Naive thymus-derived CD8-positive, alpha-beta T cell (primary cell): ENCODE measurements at places on chromosomes 1 and 21.

GRCh38 chr1:110600716-110601115, 5.4 kb downstream of the KCNA2 start:
- DNase-seq, result no peak

DNA sequence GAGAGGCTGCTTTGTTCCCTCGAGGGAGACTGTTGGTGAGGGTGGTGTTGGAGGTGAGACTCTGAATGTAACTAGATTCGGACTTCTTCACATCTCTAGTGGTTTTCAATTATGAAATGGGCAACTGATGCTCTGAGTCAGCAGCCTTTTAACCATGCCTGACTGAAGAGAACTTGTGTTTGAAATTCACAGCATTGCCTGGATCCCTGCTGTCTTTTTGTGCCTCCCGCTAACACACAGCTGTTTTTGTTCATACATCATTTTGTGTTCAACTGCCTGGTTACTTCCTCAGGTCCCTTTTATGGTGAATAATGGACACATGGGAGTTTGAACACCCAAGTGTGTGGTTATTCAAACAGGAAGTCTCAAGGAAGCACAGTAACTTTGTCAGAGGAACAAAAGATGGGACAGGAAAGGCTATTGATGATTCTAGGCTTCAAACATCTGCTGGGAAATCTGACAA, 16.8 kb downstream of the LAMC1 start:
- no peak for DNase-seq

- no peak for DNase-seq
Measured at GRCh38 chr1:28812669-28813468, 899 bp downstream of the OPRD1 start.

DNA sequence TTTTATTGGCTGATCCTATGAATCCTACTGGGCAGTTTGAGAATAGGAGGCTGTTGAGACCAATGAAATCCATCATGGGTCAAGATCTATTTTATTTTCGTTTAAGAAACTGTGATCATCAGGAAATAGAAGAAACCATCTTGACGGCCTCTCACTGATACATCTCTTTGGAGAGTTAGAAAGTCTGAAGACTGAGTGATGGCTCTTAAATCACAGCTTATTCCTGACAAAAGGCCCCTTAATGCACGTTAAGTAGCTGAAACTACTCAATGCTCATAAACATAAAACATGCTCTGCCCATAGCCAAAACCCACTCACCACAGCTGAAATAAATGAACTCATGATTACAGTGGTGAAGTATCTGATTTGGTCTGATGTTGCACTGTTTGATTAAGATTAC, 784.5 kb upstream of the NEGR1 start:
- no peak for DNase-seq

DNA sequence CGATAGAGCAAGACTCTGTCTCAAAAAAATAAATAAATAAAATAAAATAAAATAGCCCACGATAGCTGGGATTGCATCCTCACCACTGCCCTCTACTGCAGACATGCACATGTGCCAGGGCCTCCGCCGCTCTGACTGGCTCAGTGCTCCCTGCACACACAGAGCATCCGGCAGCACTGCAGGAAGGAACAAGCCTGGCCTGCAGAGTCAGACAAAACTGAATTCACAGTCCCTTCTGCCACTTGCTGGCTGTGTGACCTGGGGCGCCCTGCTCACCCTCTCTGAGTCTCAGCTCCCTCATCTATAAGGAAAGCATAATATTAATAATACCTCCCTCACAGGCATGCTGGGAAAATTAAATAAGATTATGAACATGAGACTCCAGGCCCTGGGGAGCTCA, 35.4 kb downstream of the CSMD2 start:
- DNase-seq, result no peak

GRCh38 chr1:221740369-221740992, 1.4 kb downstream of the DUSP10 start:
- peak; percentile 19 for DNase-seq

- no peak for DNase-seq
Measured at GRCh38 chr1:93669369-93669768, 12.3 kb downstream of the BCAR3 start.

GRCh38 chr1:184941410-184941733, 32.9 kb downstream of the NIBAN1 start:
- no peak for DNase-seq

- no peak for DNase-seq
Measured at GRCh38 chr1:198577444-198577843, 37.0 kb upstream of the ATP6V1G3 start.

DNA sequence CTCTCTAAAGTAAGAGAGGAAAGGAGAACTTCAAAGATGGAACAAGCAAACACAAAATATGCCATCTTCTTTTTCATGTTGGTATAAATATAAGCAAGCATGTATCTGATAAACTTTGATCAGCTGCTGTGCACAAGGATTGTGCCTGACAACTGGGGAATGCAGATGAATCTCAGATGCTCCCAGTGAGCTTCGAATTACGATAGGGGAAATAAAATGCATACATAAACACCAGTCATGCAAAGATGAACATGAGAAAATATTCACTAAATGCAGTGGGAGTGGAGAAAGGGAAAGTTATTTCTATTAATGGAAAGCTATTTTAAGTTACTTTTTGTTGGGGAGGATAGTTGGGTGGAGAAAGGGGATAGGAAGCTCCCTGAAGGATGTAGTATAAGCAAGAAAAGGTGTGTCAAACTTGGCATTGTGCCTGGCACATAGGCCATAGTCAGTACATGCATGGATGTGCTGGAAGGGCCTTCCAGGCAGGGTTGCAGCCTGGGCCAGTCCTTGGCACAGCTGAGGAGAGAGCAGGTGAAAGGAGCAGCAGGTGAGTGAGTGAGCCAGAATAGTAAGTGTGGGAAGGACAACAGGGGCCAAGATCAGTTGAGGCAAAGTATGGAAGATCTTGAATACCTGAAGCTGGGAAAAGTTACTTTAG, 57.8 kb upstream of the PGD start:
- no peak for DNase-seq

- DNase-seq, result no peak
Measured at GRCh38 chr1:214418391-214418790, 133.0 kb downstream of the PTPN14 start.

DNA sequence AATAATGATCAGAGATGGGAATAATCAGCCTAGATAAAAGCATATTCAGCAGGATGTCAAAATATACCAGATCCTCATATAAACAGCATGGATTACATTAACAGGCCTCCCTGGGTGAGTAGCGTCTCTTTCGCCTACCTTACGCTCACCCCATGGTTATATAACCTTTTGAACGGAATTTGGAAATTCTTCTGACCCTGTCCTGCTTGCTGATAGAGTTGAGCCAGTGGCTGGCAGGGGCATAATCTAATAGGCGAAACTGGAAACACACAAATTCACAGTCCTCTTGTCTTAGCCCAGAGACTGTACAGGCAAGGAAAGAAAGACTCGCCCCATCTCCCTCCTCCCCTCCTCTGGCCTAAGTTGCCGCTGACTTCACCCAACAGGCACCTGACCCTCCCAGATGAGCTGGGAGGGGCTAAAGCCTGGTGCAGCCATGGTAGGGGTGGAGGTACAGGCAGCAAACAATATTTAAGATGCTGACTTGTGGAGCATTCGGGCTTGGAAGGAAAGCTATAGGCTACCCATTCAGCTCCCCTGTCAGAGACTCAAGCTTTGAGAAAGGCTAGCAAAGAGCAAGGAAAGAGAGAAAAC, at the start of gene ANGPTL7:
Gene ANGPTL7, plus strand, starts transcription at position 498 of the 594 bp plus-strand sequence. CDS start 225 bp downstream, outside the sequence.
- no peak for DNase-seq

GRCh38 chr1:204286831-204287421, 72.8 kb downstream of the PLEKHA6 start:
- DNase-seq, result peak; percentile 29

DNA sequence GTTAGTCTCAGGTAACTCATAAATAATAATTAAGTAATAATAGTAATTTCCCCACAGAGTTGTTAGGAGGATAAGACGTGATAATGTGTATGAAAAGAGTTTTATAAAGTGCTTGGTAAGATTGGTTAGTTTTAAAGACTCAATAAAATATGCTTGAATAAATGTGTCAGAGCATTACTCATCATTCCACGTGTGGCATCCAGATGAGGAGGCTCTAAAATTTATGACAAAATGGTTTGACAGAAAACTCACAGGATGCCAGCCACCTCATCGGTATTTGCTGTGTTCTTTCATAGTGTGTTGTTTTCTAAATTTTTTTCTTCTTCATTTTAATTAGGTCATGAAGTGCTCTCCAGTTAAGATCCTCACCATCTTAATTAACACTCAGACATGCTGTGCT, 19.1 kb upstream of the SPAG17 start:
- no peak for DNase-seq

DNA sequence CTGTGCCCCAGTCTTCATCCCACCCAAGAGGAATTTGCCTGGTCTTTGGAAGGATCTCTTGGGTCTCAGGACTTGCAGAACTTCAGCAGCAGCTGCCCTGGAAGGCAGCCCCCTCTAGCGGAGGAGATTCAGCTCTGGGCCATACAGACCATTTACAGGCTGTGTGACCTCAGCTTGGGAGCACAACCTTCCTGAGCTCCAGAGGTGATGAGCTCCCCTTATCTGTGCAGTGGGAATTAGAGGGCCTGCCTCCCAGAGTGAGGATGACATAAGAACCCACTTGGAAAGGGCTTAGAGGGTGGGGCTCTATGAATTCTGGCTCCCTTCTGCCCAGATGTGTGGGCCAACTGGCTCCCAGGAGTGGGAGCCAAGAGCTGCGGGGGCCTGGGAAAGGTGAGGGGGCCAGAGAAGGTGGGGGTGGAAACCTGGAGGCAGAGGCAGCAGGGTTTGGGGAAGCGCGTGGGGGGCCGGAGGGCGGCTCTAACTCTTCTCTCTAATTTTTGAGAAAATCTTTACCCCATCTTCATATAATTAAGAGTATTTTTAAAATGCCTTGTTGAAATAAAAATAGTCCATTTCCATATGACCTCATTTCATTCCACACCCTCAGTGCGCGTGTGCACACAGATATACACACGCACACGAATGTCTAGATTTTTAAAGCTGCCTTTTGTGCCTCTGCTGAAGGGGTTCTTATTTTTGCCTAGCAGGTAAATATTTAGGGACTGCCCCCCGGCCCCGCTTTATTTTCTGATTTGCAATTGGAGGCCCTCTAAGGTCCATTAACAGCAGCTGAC, 21.5 kb downstream of the EPHB2 start:
- DNase-seq, result no peak

DNA sequence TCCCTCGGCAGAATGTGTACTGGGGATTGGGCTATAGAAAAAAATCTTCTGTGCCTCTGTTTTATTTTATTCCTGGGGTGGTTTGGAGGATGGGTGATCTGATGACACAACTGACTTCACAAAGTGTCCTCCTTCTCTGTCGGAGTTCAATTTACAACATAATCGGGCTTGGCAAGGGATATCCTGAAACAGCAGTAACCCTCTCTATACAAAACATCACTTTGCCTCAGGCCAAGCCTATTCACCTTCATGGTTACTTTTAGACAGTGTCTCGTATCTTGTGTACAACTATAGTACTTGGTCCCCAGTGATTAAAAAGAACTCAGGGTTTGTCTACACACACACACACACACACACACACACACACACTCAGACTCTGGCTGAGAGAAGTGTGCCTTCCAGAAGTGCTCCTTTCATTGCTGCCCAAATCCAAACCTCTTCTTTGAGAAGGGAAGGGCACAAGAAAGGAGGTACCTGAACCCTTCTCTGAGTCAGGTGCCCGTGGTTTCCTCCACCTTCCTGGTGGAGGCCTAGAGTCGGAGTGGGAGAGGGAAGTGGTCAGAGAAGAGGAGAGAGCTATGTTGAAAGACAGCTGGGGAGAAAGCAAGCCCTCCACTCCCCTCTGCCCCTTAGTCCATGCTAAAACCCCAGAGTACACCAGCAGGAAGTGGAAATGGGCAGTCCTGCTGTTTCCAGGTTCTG, 62.4 kb upstream of the POU2F1 start:
- no peak for DNase-seq

GRCh38 chr1:48058135-48059025, 61.2 kb upstream of the TRABD2B start:
- DNase-seq, result no peak

GRCh38 chr21:22993144-22993543, 1994.9 kb downstream of the NCAM2 start:
- DNase-seq, result no peak

GRCh38 chr1:166089804-166090203, 77.0 kb downstream of the FAM78B start:
- DNase-seq, result no peak

- no peak for DNase-seq
Measured at GRCh38 chr1:200328379-200328778, 81.5 kb downstream of the ZNF281 start.
